ENCODE measurements at places on chromosomes 2 and 18. TPM values are rescaled to one million over a fixed set of nuclear protein-coding genes. Genes with fewer than 3 reads are reported as not detected.

GRCh38 chr2:75416420-75417342, 144.1 kb downstream of the EVA1A start:
- peak; percentile 55 for DNase-seq

The PJVK gene
- 7.9 TPM for total RNA-seq

The NMS gene
- not detected for total RNA-seq

The SPDYA gene
- 2.8 TPM for total RNA-seq

GRCh38 chr2:25312958-25313710, 28.6 kb downstream of the DNMT3A start:
- no peak for DNase-seq

DNA sequence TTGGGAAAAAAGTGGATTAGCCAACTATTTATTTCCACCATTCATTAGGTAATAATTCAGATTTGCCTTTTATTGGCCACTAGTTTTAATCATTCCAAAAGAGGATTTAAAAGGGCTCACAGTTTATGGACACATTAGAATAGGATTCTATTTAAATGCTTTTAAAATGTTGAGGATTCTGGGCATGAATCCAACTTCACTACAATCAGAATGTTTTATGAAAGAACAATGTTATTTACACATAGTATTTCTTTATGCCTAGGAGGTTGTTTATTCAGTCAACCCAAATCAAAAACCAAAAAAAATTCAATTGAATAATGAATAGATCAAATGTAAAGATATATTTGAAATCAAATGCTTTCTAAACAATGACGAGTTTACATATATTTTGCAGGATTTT, 232.2 kb downstream of the GULP1 start:
- DNase-seq = no peak

DNA sequence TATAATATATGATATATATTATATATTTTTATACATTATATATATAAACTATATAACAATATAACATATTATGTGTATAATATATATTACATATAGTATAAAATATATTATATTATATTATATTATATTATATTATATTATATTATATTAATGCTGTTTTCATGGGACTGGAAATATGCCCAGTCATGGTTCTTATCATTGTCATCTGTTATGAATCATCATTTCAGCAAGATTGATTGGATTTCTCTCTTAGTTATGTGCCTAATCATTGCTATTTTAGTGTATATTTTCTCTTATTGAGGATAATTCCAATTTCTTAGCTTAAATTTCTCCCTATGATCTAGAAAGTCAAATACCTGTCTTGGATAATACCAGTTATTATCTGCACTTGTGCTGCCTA, 617.8 kb downstream of the TRIB2 start:
- no peak for DNase-seq

DNA sequence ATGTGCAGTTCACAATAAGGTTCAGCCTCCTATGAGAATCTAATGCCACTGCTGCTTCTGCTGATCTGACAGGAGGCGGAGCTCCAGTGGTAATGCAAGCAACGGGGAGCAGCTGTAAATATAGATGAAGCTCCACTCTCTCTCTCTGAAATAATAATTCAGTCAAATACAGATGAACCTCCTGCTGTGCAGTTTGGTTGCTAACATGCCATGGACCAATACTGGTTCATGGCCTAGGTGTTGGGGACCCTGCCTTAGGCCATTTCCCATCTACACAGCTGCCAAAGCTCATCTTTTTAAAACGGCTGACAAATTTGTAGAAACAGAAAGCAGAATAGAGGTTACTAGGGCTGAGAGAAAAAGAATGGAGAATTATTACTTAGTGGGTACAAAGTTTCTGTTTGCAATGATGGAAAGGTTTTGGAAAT, 10.7 kb upstream of the HNRNPA3 start:
- no peak for DNase-seq
